ENCODE measurements at places on chromosomes 2 and 18.

DNA sequence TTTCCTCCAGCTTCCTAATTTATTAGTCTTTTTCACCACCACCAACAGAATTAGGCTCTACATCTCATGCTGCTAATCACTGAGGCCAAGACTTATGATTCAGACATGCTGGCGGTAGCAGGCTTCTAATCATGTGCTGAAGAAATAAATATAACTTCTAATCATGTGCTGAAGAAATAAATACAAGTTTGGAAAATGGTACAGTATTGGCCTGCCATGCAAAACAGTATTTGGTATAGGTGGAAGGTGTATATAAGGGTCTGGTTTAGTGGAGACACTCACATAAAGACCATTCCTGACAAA, 240.7 kb downstream of the TGIF1 start:
- no peak for DNase-seq

DNA sequence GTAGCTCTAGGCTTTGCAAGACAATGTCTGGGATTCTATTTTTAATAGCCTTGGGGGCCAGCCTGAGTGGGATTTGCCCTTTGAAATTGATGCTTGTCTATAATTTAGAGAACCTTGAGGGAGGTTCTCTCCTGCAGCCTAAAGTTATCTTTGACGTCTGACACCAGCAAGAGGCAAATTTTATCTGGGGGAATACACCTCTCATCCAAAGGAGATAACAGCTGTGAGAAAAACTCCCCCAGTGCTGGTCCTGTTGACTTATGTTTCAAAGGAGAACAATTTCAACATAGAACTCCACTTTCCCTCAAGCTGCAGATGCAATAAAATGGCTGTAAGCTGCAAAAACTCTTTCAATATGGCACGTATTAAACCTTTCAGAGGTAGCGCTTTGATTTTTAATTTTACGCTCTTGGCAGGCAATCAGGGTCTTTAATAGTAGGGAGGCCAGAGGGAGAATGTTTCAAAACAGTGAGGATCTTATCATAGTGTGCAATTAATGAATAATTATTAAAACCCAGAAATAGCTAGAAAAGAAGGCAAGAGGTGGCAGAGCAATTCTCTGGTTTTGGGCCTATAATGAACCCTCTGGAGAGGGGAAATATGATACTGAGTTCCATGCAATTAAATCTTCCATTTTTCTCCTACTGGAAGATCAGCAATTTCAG, 62.4 kb downstream of the LYPD1 start:
- no peak for DNase-seq

DNA sequence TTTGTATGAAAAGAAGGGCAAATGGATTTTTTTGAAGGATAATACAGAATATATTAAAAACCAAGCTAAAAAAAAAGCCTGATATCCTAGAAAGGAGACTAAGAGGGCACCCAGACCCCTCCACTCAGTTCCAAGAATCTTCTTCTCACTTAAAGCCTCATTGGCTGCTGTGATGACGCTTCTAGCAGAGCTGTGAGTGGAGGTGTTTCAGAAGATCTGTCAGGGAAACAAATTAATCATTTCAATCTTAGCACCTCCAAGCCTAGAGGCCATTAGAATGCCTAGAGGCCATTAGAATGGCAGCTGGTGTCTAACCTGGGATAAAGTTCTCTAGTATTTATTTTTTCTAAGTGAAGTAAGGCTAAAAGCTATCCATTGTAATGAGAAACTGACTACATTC, 164.2 kb upstream of the TMEM200C start:
- DNase-seq = no peak

- no peak for DNase-seq
Observed at GRCh38 chr2:127105656-127106456, 1.1 kb downstream of the BIN1 start.

Data from cortex of kidney (tissue), 1 donor.